ENCODE measurements at places on chromosomes 7 and 10.

DNA sequence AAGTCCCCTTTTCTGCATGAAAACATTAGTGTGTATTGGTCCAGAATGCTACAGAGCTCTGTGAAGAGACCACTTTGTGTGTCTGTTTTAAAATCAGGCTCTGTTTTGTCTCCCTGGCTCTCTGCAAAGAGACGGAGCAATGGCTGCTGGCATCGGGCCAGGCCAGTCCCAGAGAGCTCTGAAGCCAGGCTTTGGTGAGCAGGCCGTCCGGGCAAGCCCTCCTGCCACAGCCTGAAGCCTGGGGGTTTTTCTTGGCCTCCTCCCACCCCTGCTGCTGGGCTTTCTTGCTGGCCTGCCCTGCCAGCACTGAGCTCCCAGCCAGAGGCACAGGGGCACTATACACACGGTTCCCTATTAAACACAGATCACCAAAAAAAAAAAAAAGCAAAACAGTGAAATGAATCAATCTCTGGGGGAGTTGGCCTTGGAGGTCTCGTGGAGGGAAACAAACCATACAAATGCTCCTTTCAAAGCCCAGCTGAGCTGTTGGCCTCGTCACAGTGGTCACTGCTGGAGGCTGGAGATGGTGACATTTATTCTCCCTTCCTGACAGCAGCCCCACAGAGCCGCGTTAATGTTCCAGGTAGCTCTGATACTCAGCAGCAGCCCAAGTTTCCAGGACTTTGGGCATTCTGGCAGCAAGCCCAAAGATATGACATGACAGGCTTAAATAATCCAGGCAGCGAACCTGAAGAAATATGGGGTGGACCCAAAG lies 237.2 kb downstream of the TCF7L2 start:
- DNase-seq = no peak

GRCh38 chr10:117170244-117170643 lies 27.0 kb upstream of the KCNK18 start:
- no peak for DNase-seq

DNA sequence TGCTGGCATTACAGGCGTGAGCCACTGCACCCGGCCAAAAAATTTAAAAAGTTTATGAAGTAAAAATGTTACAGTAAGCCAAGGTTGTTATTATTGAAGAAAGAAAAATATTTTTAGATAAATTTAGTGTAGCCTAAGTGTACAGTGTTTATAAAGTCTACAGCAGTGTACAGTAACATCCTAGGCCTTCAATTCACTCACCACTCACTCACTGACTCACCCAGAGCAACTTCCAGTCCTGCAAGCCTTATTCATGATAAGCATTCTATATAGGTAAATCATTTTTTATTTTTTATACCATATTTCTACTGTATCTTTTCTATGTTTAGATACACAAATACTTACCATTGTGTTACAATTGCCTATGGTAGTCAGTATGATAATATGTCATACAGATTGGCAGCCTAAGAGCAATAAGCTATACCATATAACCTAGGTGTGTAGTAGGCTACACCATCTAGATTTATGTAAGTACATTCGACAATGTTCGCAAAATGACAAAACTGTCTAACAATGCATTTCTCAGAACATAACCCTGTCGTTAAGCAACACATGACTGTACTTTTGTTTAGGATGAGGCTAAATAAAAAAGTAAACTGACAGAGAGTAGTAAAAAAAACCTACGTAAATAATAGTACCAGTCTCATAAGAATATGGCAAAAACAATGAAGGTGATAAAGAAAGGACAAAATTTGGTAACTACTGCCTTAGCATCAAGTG lies 77.8 kb upstream of the FAM133B start:
- no peak for DNase-seq

DNA sequence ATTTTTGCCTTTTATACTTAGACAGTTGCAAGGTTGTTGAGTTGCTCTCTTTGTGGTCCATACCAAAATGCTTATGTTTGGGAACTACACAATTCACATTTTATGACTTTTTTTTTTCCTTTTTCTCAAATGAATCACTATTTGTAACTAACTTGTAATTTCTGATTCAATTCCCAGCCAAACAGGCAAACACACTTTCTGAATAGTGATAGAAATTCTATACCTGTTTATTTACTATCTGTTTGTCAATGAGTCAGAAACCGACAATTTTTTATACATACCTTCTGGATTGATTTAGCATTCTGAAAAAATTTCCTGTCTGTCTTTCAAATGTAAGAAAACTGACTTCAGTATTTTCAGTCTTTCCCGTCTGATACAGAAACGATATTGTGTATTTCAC lies 69.1 kb downstream of the MBL2 start:
- no peak for DNase-seq

- no peak for DNase-seq
Measured at GRCh38 chr10:68870545-68871104, 30.5 kb upstream of the DDX50 start.
